A549 treated with Hydrocortisone at 1 μM for 4 hours (cell line): ENCODE measurements at places on chromosomes 13 and 19. TPM values are rescaled to one million over a fixed set of nuclear protein-coding genes. Genes with fewer than 3 reads are reported as not detected.

CGB5 gene
- total RNA-seq: 0.21 to 0.49 TPM (median 0.23 TPM) in 5 replicates

LIM2 gene
- total RNA-seq: not detected in 5 replicates

IGSF23 gene
- 0.15 to 0.84 TPM (median 0.66 TPM) in 5 replicates for total RNA-seq

NTF4 gene
- 0.24 to 0.99 TPM (median 0.45 TPM) in 5 replicates for total RNA-seq

CPAMD8 gene
- total RNA-seq: 0.05 to 0.18 TPM (median 0.07 TPM) in 4 of 5 replicates, not detected in the other

IGFL2 gene
- total RNA-seq: 0.30 to 1.5 TPM (median 0.38 TPM) in 5 replicates

FCAR gene
- not detected in 5 replicates for total RNA-seq

ZNF737 gene
- total RNA-seq: 0.08 to 0.12 TPM in 2 of 5 replicates, not detected in the others

PRX gene
- 1.2 to 1.6 TPM (median 1.4 TPM) in 5 replicates for total RNA-seq

OR10H1 gene
- total RNA-seq: not detected in 5 replicates

SLITRK6 gene
- 0.13 to 0.41 TPM (median 0.17 TPM) in 5 replicates for total RNA-seq

IFNL1 gene
- 0.10 to 0.33 TPM (median 0.13 TPM) in 4 of 5 replicates, not detected in the other for total RNA-seq

FUT6 gene
- not detected in 5 replicates for total RNA-seq

ZNF600 gene
- 0.06 to 0.29 TPM (median 0.24 TPM) in 5 replicates for total RNA-seq

C19orf53 gene
- total RNA-seq: 116 to 210 TPM (median 201 TPM) in 5 replicates

SIGLEC5 gene
- total RNA-seq: not detected in 5 replicates

TMEM86B gene
- 2.7 to 4.2 TPM (median 3.9 TPM) in 5 replicates for total RNA-seq

LRP3 gene
- total RNA-seq: 34.3 to 52.9 TPM (median 50.7 TPM) in 5 replicates

KLF1 gene
- 0.06 to 0.08 TPM in 2 of 5 replicates, not detected in the others for total RNA-seq

PCDH17 gene
- 0.02 to 0.12 TPM in 2 of 5 replicates, not detected in the others for total RNA-seq

ARHGAP33 gene
- total RNA-seq: 4.7 to 9.3 TPM (median 7.4 TPM) in 5 replicates

PLIN5 gene
- total RNA-seq: 0.06 to 0.20 TPM (median 0.12 TPM) in 5 replicates

CCL25 gene
- not detected in 5 replicates for total RNA-seq

CCNE1 gene
- total RNA-seq: 22.3 to 24.4 TPM (median 23.0 TPM) in 5 replicates

NXNL1 gene
- total RNA-seq: not detected in 5 replicates

MADCAM1 gene
- 0.12 to 0.41 TPM (median 0.30 TPM) in 5 replicates for total RNA-seq

LRRC25 gene
- not detected in 5 replicates for total RNA-seq

SCAF1 gene
- 55.7 to 70.6 TPM (median 65.0 TPM) in 5 replicates for total RNA-seq

ZNF98 gene
- total RNA-seq: not detected in 5 replicates

GGN gene
- 0.08 to 0.47 TPM (median 0.29 TPM) in 5 replicates for total RNA-seq

TEAD2 gene
- total RNA-seq: 13.2 to 19.7 TPM (median 16.8 TPM) in 5 replicates

BRCA2 gene
- 4.0 to 8.4 TPM (median 4.7 TPM) in 5 replicates for total RNA-seq

PCID2 gene
- total RNA-seq: 38.5 to 43.4 TPM (median 39.9 TPM) in 5 replicates

POLR1G gene
- total RNA-seq: 45.2 to 51.3 TPM (median 49.5 TPM) in 5 replicates

SH2D3A gene
- 15.8 to 19.9 TPM (median 17.4 TPM) in 5 replicates for total RNA-seq

VAV1 gene
- 6.2 to 9.4 TPM (median 6.8 TPM) in 5 replicates for total RNA-seq

COX6B1 gene
- total RNA-seq: 1,261 to 1,482 TPM (median 1,322 TPM) in 5 replicates

C19orf85 gene
- total RNA-seq: not detected in 5 replicates

ZNF442 gene
- not detected in 5 replicates for total RNA-seq

LRRC8E gene
- total RNA-seq: 4.9 to 6.7 TPM (median 6.0 TPM) in 5 replicates

SRRM5 gene
- total RNA-seq: 0.71 to 0.94 TPM (median 0.84 TPM) in 5 replicates

ATP4A gene
- total RNA-seq: 0.07 to 0.09 TPM in 2 of 5 replicates, not detected in the others

NOTCH3 gene
- 13.6 to 18.2 TPM (median 16.4 TPM) in 5 replicates for total RNA-seq

C3 gene
- 42.5 to 51.0 TPM (median 48.8 TPM) in 5 replicates for total RNA-seq

LYL1 gene
- 0.67 to 1.1 TPM (median 0.71 TPM) in 5 replicates for total RNA-seq

ZSCAN4 gene
- not detected in 5 replicates for total RNA-seq

ZNF491 gene
- total RNA-seq: not detected in 5 replicates

ZNF471 gene
- total RNA-seq: 0.02 to 0.13 TPM (median 0.03 TPM) in 5 replicates

ANKLE1 gene
- total RNA-seq: 0.36 to 0.58 TPM (median 0.38 TPM) in 5 replicates

C13orf42 gene
- not detected in 5 replicates for total RNA-seq

S1PR2 gene
- 0.68 to 1.1 TPM (median 0.73 TPM) in 5 replicates for total RNA-seq

ZNF681 gene
- total RNA-seq: 0.01 TPM in 1 of 5 replicates, not detected in the others

IGLON5 gene
- total RNA-seq: 0.03 to 0.14 TPM (median 0.06 TPM) in 3 of 5 replicates, not detected in the others

CEACAM4 gene
- not detected in 5 replicates for total RNA-seq

CNFN gene
- total RNA-seq: 29.2 to 53.3 TPM (median 43.8 TPM) in 5 replicates
